ENCODE measurements at places on chromosomes 7 and 10.

GRCh38 chr10:78566284-78567111 is 502.3 kb upstream of the ZMIZ1 start:
- DNase-seq = no peak

- no peak for DNase-seq
Observed at GRCh38 chr7:99004216-99004615, 125.9 kb downstream of the TRRAP start.

DNA sequence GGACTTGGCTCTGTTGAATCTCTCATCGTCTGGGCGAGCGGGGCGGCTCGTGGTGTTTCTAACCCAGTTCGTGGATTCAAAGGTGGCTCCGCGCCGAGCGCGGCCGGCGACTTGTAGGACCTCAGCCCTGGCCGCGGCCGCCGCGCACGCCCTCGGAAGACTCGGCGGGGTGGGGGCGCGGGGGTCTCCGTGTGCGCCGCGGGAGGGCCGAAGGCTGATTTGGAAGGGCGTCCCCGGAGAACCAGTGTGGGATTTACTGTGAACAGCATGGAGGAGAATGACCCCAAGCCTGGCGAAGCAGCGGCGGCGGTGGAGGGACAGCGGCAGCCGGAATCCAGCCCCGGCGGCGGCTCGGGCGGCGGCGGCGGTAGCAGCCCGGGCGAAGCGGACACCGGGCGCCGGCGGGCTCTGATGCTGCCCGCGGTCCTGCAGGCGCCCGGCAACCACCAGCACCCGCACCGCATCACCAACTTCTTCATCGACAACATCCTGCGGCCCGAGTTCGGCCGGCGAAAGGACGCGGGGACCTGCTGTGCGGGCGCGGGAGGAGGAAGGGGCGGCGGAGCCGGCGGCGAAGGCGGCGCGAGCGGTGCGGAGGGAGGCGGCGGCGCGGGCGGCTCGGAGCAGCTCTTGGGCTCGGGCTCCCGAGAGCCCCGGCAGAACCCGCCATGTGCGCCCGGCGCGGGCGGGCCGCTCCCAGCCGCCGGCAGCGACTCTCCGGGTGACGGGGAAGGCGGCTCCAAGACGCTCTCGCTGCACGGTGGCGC is at the start of gene EN2:
Gene EN2, plus strand, starts transcription at position 19 of the 767 bp plus-strand sequence. Its CDS starts 249 bp downstream, at position 268.
- DNase-seq = no peak

DNA sequence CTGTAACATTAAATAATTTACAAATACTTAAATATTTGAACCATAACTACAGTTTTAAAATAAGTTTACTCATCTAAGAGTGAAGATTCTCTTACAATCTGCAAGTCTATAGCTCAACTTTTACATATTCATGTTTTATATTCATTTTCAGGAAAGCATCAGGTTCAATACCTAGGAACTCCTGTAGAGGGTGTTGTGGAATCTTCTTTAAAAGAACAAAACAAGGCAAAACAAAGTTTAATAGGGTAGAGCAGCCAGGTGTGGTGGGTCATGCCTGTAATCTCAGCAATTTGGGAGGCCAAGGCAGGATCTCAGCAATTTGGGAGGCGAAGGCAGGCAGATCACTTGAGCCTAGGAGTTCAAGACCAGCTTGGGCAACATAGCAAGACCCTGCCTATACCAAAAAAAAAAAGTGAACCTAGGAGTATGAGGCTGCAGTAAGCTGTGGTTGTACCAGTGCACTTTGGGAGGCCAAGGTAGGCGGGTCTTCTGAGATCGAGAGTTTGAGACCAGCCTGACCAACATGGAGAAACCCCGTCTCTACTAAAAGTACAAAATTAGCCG is 45.1 kb downstream of the ST8SIA6 start:
- DNase-seq = no peak

DNA sequence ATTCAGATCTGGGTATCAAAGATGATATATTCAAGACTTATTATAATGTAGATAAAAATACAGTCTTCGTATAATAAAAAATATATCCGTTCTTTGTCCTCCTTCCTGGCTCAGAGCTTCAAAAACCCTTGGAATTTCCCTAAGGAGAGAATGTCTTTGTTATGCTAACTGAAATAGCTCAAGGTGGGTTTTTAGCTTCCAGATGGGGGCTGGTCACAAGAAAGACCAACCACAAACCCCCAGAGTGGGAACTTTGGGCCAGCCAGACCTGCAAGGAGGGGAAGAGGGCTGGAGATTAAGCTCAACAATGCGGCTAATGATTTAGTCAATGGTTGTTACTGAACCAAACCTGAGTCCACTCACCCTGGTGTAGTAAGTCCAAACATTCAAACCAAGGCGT is 196.4 kb downstream of the SDHAF3 start:
- no peak for DNase-seq

DNA sequence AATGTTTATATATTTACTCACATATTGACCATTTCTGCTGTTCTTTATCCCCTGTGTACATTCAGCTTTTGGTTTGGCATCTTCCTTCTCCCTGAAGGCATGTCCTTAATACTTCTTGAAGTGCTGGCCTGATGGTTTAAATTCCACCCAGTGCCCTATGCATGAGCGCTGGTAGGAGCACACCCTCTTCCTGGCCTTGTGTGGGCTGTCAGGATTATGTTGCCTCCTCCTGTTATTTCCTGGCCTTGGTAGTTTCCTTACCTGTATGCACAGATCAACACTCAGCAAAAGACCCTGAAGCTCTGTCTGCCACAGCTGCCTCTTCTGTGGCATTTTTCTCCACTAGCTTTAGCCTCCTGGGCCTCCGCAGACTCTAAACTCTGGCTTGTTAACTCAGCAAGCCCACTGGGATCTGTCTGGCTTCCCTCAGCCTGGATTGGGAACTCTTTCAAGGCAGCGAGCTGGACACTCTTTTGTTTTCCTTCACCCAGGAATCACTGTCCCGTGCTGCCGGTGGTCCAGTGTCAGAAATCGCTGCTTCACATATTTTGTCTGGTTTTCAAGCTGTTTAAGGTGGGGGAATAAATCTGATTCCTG is 595.2 kb downstream of the SDK1 start:
- no peak for DNase-seq

DNA sequence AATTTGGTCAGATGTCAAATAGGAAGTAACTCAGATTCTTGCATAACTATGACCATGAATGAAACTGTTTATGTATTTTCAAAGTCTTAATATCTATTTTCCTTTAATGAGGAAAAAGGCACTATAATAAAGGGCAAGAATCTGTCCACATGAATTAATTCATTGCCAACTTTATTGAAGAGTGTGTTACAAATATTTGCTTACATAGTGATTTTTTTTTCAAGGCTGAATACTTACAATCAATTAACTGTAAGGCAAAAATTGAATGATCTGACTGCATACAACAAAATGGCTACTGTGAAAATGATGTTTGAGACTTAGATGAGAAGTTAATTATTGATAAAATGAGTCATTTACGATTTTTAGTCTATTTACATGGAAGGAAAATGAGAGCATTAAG is 475.0 kb downstream of the DNAJB9 start:
- DNase-seq = no peak

DNA sequence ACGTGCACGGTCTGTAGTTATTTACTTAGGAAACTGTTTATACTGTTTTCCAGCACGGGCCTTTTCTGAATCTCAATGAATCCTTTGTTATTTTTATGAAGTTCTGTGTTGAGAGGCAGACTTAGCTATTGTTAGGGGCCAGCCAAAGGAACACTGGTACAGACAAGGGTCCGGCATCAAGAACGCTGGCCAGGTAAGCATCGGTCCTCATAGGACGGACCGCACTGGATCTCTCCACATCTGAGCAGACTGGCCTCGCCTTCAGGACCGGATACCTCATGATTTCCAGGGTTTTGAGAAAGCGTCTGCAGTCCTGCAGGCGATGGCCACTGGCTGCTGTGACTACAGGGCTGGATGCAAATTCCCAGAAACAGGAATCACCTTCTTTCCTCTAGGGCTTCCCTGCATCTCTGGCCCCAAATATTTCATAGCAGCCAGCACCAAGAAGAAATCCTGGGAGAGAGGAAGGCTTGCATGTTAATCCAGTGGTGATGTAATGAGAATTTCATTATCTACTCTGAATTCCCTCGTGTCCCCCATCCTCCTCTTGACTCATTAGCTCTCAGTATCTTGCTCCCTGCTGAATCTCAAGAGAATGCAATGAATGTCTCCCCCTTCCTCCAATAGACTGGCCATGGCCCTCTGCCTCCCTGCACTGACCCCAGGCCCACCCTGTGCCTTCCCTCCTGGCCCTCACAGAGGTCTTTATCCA is 325.4 kb upstream of the NPVF start:
- no peak for DNase-seq

- no peak for DNase-seq
Observed at GRCh38 chr10:100442548-100442947, 20.3 kb upstream of the WNT8B start.

GRCh38 chr10:56867236-56867635 is 506.2 kb upstream of the ZWINT start:
- no peak for DNase-seq

DNA sequence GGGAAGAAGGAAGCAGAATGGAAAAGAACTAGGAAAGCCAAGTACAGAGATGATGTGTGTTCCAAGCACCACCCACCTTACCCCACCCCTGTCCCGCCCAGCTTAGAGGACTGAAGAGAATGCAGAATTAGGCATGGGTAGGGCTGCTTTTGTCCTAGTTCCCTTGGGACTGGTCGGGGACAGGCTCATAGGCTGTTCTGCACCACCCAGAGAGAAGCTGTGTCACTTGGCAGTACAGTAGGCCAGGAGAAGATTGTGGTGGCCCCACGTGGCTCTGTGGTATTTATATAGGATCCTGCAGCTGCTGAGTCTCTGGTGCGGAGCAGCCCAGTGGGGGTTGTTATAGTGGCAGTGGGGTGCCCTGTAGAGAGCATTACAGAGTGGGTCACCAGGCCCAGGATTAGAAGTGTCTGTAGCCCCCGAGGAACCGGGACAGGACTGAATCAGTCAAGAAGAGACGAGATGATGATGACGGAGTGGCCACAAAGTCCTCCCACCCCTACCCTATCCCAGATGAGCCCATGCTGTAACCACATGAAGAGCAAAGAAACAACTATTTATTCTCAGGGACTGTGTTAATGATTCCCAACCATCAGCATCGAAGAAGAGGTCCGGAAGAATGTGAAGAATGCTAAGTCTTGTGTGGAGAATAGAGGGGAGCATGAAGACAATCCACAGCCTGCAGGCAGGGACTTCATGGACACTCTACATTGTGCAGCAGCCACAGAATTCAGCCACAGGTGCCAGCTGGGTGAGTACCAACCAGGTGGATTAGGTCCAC is 88.9 kb downstream of the C1GALT1 start:
- DNase-seq = no peak

DNA sequence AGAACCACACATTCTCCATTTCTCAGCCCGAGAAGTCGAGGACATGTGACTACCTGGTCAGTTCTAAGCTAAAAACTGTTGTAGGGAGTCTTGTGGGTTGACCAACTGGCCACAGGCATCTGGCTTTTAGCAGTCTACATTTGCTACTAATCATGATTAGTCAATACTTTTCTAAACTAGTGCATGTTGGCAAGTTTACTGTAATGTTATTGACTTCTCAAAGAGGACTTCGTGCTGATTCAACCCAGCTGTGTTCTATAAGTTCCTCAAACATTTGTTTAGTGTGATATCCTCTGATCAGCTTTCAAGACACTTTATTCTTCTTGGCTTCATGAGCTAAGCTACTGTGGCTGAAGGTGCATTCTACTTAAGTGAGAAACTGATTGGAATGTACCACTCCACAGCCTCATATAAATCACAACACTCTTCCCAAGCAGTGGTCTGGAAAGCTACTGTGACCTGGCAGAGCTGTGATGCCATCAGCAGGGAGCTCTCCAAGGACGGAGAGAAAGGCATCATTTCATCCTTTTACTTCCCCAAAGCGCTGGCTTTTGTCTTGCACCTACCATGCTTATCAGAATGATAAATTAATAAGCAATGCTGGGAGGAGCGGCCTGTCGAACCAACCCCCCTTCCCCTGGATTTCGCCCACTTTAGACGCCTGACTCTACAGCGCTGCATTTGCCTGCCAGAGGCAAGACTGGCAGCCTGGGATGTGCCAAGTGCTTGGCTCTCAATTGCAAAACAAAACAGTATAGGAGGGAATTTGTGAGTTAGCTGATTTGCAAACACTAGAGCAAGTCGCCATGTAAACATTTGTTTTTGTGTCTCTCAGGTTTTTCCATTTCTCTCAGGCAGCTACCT is 206.7 kb upstream of the PLXNA4 start:
- no peak for DNase-seq

- peak; percentile 44 for DNase-seq
Observed at GRCh38 chr10:113060201-113061053, 110.4 kb downstream of the TCF7L2 start.

GRCh38 chr10:119207713-119208552 is 562 bp downstream of the GRK5 start:
- DNase-seq = no peak

GRCh38 chr10:70722820-70723424 is 50.6 kb downstream of the ADAMTS14 start:
- DNase-seq = no peak

- no peak for DNase-seq
Observed at GRCh38 chr7:80298201-80298600, 163.6 kb downstream of the GNAI1 start.

GRCh38 chr10:104608091-104608828 is 32.8 kb upstream of the SORCS3 start:
- DNase-seq = no peak

DNA sequence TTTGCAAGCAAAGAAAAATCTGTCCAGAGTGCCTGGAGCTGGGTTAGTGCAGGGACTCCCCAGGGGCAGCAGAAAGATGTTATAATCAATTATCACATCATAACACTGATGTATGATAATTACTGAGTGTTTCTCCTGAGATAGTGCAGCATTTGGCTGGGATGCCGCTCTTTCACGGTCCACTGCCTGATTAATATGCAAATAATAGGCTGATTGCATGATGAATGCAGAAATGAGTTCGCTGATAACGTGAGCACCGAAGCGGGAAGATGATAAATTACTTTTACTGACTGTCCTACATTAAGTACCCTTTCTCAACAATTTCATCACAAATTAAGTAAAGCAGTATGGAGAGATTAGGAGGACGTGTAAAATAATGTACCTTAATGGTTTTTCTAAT is 71.4 kb upstream of the SH2B2 start:
- no peak for DNase-seq

- no peak for DNase-seq
Observed at GRCh38 chr10:119933179-119933578, 40.6 kb downstream of the SEC23IP start.

DNA sequence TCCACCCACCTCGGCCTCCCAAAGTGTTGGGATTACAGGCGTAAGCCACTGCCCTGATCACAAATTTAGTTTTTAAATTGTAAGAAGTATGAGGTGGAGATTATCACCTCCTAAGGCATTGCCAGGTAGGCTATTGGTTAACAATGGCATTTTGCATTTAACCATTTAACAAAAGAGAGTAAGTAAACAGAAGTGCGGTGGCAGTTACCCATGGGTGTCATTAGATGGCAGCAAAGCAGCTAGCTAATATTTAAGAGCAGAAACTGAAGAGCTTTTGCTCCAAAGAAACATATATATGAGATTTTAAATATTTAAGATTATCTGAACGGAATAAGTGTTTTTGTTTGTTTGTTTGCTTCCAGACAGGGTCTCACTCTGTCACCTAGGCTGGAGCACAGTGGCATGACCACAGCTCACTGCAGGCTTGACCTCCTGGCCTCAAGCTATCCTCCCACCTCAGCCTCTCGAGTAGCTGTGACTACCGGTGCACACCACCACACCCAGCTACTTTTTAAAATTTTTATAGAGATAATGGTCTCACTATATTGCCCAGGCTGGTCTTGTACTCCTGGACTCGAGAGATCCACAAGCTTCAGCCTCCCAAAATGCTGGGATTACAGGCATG is 325.5 kb upstream of the C7orf33 start:
- DNase-seq = no peak

- DNase-seq = no peak
Observed at GRCh38 chr7:126210707-126211106, 1042.0 kb downstream of the GRM8 start.

- DNase-seq = no peak
Observed at GRCh38 chr7:100221231-100221718, 1.5 kb downstream of the PVRIG start.

Measured in posterior cingulate gyrus (tissue), 11 donors.